ENCODE measurements at places on chromosomes 2 and 18.
A peak's percentile ranks its signal among the peaks of the same experiment; 100 is the strongest.

DNA sequence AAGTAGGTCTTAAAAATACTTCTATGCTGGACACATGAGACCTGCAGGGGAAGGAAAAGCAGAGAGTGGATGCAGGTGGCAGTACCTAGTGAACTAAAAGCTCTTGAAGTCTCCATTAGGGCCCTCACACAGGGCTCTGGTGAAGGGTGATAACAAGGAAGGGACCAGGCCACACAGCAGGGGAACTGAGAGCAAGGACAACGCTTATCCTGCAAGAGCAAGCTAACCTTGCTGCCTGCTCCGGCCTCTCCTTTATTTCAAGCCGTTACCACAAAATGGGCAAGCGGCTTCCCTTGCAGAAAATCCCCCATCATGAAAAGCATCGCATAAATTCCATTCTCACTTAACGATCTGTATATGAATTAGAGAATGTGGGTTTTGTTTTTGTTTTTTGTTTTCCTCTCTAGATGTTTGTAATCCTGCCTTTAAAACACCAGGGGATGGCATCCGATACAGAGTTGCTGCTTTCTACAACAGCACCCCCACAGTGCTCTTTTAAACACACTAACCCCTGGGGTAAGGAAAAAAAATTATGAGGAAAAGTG lies 64.5 kb downstream of the CACNB4 start:
- no peak for DNase-seq

DNA sequence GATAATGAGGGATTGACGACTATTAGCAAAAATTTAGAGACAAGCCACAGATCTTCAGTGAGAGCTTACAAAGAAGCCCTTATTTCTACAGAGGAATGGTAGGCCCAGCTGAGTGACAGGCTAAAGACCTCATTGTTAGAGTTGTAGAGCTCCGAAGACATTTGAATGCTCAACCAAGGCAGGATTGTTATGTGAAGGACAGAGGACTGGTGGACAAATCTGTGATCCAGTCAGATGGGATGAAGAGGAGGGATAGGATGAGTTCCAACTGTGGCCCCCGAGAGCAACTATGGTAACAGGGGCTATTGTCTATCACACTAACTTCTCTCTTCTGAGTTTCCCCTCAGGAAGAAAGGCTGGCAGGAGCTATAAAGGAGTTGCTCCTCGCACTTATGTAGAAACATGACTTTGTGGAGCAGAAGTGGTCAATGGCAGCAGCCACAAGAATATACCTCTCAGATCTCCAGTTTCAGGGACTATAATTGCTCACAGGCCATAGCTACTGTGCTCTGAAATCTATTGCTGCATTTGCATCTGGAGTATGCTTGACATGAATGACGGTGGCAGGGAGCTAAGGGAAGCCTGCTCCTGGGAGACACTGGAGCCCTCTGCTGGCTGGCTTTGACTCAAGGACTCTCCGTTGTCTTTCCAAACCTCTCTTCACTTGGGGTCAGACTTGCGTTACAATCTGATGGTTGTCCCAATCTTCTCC lies 50.3 kb upstream of the GREB1L start:
- no peak for DNase-seq

GRCh38 chr18:31243740-31244512 lies 74.0 kb upstream of the DSG1 start:
- DNase-seq = no peak

DNA sequence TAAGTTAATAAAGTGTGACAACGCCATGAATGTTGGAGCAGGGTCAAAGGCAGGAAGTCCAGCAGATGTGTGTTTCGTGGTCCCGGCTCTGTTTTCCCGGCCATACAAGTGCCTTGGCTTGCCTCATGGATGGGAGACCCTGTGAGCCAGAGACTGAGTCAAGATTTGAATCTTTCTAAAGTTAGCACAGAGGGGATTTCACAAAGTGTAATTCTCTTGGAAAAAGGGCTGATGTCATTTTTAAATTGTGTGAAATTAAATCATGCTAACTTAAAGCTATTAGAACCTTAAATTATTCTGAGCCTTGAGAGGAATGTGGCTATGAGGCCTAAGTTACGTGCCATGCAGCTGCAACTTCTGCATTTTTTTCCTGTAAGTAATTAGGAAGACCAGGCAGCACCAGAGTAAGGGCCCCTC lies 38.3 kb upstream of the RALBP1 start:
- no peak for DNase-seq

DNA sequence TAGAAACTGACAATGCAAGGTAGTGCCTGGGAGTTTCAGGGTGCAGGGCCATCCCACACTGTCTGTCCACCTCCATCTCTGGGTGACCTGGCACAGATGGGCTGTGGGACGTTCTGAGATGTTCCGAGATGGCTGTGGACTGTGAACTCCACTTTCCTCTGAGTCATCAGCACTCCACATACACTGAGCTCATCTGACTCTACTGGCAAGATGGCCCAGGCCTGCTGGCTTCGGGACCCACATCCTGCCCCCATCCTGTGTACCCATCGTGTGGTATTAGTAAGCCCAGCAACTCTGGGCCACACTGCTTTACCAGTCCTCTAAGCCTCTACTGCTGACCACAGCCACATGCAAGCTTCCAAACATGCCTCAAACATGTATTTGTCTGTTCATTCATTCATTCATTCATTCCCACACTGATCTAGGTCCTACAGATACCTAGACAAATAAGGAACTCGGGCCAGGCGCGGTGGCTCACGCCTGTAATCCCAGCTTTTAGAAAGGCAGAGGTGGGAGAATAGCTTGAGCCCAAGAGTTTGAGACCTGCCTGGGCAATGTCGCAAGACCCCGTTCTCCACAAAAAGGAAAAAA lies 124.8 kb upstream of the CXCR4 start:
- peak; percentile 32 for DNase-seq

DNA sequence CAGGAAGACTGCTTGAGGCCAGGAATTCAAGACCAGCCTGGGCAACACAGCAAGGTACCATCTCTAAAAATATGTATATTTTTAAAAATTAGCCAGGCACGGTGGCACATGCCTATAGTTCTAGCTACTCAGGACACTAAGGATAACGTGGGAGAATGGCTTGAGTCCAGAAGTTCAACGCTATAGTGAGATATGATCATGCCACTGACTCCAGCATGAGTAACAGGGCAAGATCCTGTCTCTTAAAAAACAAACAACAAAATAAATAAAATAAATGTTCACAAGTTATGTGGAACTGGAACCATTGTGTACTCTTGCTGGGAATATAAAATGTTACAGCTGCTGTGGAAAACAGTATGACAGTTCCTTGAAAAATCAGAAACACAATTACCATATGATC lies 47.2 kb downstream of the USP34 start:
- DNase-seq = no peak

DNA sequence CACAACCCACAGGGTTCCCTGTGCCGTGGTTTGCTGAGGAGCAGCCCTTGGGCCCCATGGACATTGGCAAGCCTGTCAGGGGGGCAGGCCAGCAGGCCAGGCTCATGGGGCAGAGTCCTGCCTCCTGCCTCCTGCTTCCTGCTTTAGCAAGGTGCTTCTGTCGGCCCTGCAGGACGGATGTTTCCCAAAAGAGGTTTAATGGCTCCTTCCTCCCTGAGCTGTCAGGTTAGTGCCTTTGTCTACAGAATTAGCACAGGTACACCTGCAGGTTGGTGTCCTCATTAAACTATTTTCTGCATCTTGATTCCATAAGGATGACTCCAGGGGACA lies 152.3 kb downstream of the TTC32 start:
- DNase-seq = no peak

DNA sequence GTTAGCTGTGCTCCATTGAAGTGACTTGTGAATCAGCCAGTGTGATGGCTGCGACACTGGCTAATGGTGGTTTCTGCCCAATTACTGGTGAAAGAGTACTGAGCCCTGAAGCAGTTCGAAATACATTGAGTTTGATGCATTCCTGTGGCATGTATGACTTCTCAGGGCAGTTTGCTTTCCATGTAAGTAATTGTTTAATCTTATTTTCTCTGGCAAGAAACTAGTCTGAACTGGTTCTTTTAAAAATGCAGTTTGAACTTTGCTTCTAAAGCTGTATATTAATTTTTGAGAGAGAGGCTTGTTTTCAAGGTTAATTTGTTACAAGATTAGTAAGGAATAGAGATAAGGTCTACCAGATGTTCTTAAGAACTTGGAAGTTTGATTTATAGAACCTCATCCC lies 46.7 kb downstream of the GLS start:
- DNase-seq = no peak

GRCh38 chr2:169015943-169016342 lies 15.2 kb downstream of the ABCB11 start:
- DNase-seq = no peak

- DNase-seq = no peak
These were observed 19.8 kb downstream of the MPHOSPH10 start for GRCh38 chr2:71150082-71150816.

DNA sequence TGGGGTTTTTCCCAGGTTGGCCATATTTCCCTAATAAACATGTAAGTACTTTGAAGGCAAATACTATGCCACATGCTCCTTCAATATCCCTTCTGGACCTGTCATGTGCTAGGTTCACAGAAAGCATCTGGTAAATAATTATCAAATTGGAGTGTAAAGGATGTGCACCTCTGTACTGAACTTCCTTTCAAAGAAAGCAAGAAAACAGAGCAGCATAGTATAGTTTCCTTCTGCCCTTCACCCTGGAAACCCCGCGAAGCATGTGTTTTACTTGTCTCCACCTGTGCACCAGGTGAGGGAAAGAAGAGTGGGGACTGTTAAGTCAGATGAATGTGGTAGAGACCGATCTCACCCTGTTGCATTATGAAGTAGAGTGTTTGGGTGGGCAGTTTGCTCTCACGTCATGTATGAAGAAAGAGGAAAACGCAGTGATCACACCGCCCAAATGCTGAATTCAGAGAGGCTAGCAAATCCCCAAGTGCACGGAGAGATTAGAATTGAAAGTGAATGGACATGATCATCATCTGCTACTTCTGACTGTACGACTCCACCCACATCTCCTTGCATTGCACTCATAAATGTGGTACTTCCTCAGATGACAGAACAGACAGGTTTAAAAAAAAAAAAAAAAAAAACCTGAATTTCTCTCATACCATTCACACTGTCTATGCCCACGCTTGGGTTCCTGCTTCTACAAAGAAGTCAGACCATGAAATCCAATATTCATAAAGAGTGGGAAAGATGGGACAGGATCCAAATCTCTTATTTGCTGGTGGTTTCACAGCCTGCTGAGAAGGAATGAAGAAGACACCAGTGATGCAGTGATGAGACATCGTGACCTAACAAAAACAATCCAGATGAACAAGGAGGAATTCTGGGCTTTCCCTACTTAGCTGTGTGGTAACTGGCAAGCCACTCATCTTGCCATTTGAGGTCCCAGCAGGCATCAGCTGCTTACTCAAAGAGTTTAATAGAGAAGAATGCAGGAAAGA lies 448.6 kb downstream of the BCL11A start:
- DNase-seq = no peak

GRCh38 chr2:173286153-173286809 lies 68.4 kb upstream of the CDCA7 start:
- no peak for DNase-seq

- DNase-seq = no peak
These were observed 159.2 kb upstream of the SH3BP4 start for GRCh38 chr2:234792621-234793022.

- DNase-seq = no peak
These were observed 359.4 kb upstream of the DSEL start for GRCh38 chr18:67875944-67876343.

- DNase-seq = no peak
These were observed 159.5 kb downstream of the SETBP1 start for GRCh38 chr18:44840058-44840790.

DNA sequence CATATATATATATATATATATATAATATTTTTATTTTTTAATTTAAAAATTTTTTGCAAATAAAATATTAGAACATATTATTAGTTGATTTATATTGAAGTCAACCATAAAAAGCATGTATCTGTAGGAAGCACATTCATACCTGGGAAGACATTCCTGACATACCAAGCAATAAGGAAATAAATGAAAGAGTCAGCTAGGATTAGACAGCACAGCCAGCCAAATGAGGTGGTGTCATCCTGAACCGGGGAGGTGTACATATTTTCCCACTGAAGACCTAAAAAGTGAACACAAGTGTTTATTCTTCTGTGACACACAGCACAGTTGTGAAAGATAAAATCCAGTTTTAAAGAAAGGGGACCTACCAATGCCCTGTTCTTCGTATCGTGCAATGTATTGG lies 149.2 kb downstream of the ABCA12 start:
- no peak for DNase-seq

- no peak for DNase-seq
These were observed 29.0 kb upstream of the GIGYF2 start for GRCh38 chr2:232667989-232668583.

DNA sequence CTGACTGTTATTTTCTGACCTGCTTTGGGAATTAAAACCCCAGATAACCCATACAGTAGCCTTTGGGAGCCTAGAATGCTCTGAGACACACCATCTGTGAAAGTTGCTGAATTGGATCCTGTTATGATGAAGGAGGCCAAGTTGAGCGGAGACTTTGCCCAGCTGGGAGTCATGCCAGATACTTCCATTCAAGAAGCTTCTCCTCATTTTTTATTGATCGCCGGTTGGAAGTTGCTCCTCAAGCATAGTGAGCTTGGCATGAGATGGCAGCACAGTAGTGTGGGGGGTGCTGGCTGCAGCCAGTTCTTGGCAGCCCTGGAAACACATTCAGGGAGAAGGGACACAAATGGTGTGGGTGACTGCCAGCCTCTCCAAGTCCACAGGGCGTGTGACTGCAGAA lies 270.7 kb upstream of the NRP2 start:
- no peak for DNase-seq

- DNase-seq = no peak
These were observed 77.0 kb upstream of the TACR1 start for GRCh38 chr2:75276093-75277029.

DNA sequence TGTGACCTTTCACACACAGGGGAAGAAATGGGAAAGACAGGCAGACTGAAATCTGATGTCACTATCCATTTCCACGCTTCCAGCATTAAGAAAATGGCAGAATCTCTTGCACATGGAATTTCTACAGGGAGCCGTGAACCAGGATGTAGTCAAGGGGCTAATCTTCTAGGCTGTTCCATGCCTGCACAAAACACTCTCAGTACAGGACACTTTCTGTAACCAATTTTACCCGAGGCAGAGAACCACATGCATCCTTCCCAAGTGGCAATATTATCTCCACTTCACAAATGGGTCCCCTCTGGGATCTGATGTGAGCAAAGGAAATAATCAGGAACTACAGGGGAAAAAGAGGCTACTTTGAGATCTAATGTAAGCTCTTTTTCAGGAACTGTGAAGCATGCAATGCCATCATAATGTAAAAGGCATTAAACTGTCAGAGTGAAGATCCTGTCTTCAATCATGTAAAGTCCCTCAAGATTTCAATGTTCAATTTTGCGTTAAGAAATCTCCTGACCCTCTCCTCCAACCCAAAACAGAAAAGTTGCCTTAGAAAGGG lies 236.9 kb downstream of the RBM43 start:
- DNase-seq = no peak

DNA sequence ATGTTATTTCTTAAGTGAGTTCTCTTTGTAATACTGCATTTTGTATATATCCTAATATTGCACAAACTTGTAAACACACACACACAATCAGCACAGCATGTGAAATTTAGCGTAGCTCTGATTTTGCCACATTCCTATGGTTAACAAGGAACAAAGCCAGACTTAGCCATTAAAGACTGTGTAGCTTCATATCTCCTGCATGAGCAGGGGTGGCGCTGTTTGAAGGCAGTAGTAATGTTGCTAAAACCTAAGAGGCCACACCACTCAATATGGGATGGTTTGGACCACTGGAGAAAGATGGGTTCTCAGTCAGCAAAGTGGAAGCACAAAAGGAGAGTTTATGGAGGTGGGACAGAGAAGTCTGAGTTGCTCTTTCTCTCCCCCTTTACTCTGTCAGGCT lies 61.1 kb upstream of the RND3 start:
- DNase-seq = no peak

- no peak for DNase-seq
These were observed 100.9 kb downstream of the CRIM1 start for GRCh38 chr2:36456227-36457175.

Data from stimulated activated CD4-positive, alpha-beta T cell treated with anti-CD3 and anti-CD28 coated beads, Interleukin-15, amount 100 ng/mL, for 1 hour (primary cell).